ENCODE measurements at places on chromosomes 1 and 21.

GRCh38 chr1:23904748-23905357 lies 8.3 kb downstream of the CNR2 start:
- DNase-seq = no peak

DNA sequence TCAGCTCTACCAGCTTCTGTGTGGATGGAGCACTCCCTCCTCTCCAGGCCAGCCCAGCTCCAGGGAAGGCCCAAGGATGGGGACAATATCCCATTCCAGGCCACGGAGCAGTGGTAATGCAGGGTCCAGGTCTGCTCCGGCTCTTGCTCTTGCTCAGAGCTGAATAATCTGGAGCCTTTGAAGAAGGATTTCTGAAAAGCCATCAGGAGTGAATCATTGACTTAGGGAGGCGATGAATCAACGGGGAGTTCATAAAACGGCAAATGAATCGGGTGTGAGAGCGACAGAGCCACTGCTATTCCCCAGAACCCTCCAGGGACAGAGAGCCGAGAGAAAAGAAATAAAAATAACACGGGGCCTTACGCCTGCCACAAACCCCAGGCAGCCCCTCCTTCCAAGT lies 7.7 kb downstream of the POU3F1 start:
- DNase-seq = no peak

- DNase-seq = no peak
Observed at GRCh38 chr1:156652131-156652991, 10.4 kb downstream of the BCAN start.

- DNase-seq = no peak
Observed at GRCh38 chr1:33985656-33986055, 121.8 kb downstream of the HMGB4 start.

DNA sequence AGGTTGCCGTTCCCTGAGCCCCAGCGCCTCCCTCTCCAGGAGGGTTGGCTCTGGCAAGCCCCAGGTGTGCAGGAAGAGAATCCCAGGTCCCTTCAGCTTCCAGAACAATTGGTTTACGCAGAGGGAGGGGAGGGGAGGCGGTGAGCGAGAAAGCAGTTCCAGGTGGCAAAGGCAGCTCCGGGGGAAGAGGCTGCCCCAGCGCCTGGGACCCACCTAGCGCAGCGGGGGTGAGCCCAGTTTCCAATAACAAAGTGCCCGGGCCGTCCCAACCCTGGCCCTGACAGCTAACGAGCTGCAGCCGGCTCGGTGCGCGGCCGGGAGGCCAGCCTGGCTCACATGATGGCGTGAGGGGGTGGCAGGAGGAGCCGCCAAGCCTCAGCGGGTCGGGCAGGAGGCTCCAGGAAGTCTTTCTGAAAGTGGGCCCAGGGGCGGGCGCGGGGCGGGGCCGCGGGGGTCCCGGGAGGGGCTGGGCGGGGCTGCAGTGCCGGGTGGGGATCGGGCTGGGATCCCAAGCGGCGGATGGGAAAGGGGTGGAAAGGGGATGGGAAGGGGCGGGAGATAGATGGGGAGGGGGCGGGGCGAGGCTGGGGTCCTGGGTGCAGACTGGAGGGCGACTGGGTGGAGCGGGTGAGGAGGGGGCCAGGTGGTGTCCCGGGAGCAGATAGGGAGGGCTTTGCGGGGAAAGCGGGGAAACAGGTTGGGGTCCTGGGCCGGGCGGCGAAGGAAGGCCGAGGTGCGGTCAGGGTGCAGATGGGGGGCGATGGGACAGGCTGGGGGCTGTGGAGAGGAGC lies 22.8 kb downstream of the DHRS3 start:
- DNase-seq = peak; percentile 36

DNA sequence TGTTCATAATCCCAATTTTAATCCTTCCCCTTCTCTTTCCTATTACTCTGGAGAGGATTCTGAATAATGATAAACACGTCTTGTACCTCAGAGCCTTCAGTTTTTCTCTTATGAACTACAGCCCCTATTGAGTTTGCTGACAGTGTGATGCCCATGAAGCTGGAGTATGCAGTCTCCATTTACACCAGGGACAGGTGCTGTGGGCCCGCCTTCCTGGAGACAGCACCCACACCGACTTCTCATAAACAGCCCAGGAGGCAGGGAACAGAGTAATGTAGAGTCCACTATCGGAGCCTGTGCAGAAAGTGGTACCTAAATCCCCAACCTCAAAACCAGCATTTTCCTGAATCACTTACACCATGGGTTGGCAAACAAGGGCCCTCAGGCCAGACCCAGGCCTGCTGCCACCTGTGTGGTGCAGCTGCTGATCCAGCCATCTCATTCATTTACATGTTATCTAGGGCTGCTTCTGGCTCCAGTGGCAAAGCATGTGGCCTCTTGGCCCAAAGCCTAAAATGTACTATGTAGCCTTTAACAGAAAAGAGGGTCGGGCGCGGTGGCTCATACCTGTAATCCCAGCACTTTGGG lies 95.1 kb upstream of the KRTAP19-8 start:
- DNase-seq = no peak

GRCh38 chr1:247115545-247115944 lies 11.4 kb upstream of the ZNF669 start:
- no peak for DNase-seq

- DNase-seq = no peak
Observed at GRCh38 chr1:244205171-244205570, 154.1 kb downstream of the ZBTB18 start.

- no peak for DNase-seq
Observed at GRCh38 chr1:41655632-41656031, 171.1 kb upstream of the EDN2 start.

DNA sequence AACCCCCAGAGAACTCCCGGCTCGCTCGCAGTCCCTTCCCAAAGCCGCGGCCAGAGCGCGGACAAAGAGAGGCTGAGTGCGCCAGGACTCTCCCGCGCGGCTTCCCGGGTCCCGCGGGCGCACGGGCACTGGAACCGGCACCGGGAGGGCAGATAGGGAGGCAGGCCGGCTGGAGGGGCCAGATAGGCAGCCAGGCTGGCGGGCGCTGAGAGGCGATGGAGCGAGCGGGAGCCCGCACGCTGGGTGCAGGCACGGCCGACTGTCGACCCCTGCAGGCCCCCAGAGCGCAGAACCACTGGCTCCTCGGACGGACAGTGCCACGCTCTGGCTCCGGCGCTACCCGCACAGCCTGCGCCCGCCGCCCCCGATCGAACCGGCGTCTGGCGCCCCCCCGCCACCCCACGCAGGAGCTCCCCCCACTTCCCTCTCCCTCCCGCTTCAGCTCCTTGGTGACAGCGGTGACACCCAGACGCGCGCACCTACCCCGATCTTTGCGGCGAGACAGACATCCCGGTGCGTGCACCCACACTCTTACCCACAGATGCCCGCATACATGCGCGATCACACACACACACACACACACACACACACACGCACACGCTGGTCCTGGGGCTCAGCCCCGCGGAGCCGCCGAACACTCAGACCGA lies 534 bp downstream of the SLC6A9 start:
- DNase-seq = peak; percentile 57

- no peak for DNase-seq
Observed at GRCh38 chr1:162973381-162973795, 95.8 kb upstream of the RGS4 start.

GRCh38 chr1:10271869-10272268 lies 61.5 kb downstream of the KIF1B start:
- DNase-seq = no peak

DNA sequence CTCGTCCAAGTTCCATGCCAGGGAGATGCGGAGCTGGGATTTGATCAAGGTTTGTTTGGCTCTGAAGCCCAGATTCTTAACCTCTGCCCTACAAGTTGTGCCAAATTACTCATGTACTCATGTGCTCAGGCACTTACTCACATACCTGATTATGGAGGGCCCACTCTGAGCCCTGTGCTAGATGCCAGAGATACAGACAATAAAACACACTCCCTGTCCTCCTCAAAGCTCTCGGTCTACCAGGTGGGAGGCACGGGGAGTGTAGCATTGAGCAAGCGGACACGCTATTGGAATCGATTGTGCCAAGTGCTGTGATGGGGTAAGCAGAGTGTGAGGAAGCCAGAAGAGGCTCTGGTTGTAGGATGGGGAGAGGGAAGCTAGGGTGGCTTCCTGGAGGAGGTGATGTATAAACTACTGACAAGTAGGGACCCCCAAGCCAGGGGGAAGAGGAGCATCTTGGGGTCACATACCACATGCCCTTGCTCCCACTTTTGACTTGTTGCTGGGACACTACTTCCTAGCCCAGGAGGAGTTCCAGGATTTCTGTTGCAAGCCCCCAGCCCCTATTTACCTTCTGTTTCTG lies 49.8 kb upstream of the IFNLR1 start:
- no peak for DNase-seq

- DNase-seq = no peak
Observed at GRCh38 chr1:109764561-109765482, 1.1 kb upstream of the EPS8L3 start.

GRCh38 chr1:152998476-152998875 lies 3.1 kb upstream of the SPRR3 start:
- no peak for DNase-seq

GRCh38 chr1:160666079-160666442 lies 19.2 kb upstream of the SLAMF1 start:
- DNase-seq = no peak

DNA sequence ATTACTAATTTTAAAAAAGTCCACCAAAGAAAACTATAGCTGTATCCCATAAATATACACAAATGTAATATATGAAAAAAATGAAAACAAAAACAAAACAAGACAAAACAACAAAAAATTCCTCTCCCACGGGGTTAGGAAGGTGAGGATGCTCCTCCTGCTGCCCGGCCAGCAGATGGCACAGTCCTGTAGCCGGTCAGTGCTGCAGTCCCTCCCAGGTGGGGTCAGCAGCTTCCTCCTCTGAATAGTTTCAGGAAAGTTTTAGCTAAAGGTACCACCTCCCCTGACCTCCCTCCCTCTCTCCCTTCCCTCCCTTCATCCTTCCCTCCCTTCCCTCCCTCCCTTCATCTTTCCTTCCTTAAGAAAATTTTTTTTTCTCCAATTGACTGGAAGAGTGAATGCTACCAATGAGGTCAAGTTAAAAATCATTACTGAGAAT lies 67.8 kb upstream of the BCL10 start:
- peak; percentile 25 for DNase-seq

GRCh38 chr1:53731043-53731600 lies 7.8 kb downstream of the GLIS1 start:
- no peak for DNase-seq

DNA sequence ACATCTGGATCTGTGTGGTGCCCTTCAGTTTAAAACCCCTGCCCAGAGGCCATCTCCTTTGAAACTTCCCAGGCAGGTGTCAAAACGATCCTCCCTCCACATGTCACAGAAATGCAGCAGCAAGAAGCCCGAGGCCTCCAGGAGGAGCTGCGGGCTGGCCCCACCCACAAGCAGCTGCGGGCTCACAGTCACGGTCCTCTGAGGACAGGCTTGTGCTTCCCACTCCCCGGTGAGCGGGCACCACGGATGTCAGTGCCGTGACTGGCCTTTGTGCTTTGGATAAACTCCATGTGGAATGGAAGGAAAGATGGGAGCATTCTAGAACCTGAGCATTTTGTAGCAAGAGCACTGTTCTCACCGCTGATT lies 65.8 kb downstream of the SIK1 start:
- DNase-seq = peak; percentile 36

DNA sequence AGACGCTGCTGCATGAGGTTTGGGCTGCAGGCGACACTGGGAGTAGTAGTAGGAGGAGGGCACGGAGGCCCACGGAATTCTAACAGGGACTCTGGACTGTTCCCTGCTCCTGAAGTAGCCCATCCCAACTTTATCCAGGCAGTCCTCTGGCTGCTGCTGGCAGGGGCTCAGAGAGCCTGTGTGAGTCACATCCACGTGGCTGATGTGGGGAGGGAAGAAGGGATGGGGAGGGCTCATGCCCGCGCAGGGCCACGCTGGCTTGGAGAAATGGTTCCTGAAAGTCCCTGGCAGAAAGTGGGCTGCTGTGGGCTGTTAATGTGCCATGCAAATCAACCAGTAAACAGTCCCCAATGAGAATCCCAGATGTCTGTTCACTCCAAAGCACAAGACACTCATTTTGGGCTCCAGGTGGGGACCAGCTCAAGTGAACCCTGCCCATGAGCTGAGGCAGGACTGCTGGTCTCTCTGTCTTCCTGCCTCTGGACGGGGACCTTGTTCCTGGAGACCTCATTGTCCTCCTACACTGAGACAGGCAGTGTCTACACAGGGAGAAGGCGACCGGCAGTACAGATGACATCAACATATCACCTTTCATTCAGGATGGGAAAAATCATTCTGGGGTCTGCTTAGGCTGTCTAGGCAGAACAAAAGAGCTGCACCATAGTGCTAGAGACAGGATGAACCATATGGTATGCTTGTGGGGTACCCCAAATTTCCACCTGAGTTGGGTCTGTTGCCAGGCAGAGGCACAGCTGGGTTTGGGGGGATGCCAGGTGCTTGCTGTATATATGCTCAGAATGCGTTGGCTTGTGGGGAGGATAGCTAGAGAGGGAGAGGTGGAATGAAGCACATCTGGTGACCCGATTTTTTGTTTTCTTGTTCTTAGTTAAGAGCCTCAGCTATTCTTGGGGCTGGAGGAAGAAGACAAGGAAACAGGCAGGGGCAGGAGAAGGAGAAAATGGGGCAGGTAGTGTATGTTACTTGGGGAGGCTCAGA lies 57.9 kb upstream of the FMOD start:
- no peak for DNase-seq

- DNase-seq = no peak
Observed at GRCh38 chr1:230684146-230684545, 29.8 kb downstream of the AGT start.

GRCh38 chr1:175094626-175095025 lies 27.0 kb downstream of the TNN start:
- peak; percentile 14 for DNase-seq

DNA sequence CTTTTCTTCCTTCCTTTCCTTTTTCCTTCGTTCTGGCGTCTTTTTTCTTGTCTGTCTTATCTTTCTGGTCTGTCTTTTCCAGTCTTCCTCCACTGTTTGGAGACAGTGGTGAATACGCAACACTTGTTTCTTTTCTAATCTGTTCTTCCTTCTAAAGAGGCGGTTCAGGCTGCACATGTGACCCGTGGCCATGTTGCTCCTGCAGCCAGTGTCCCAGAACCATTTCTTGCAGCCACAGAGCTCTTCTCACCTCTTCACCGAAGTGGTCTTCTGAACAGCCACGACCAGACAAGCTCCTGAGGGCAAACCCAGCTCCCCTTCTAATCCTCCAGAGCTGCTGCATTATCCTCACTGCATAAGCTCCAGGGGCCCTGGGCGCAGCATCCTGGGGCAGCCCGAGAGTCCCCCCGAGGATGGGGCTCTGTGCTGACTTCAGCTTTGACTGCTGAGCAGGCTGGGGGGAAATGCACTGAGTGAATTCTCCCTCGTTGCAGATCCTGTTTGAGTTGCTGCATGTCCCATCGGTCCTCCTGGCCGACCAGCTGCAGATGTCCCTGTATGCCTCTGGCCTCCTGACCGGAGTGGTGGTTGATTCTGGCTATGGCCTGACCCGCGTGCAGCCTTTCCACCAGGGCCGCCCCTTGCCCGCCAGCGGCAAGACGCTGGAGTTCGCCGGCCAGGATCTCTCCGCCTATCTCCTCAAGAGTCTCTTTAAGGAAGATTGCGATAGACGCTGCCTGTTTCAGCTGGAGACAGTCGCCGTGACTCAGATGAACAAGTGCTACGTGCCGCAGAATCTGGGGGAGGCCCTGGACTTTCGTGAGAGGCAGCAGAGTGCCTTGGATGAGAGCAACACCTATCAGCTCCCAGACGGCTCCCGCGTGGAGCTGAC lies 70.4 kb downstream of the ACTL8 start:
- DNase-seq = no peak
